ENCODE measurements at places on chromosomes 7 and 10.

DNA sequence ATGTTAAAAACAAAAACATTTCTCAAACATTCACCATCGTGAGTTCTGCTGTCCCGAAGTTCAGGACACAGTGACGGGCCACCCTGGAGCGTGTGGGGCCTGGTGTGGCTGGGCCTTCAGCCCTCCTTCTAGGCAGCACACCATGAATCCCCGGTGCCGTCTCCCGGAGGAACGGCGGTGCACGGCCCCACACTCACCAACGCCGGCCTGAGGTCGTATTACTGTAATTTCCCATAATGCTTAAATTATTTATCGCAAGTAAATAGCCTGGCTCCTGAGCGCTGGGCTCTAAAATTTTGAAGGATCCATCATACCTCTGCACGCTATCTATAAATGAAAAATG, 1.4 kb downstream of the STK32C start:
- no peak for DNase-seq

- DNase-seq: no peak
Observed at GRCh38 chr10:25748509-25748908, 185.5 kb upstream of the MYO3A start.

GRCh38 chr10:88038268-88038667, 174.8 kb downstream of the PTEN start:
- no peak for DNase-seq

- no peak for DNase-seq
Observed at GRCh38 chr10:109774121-109774440, 149.2 kb downstream of the XPNPEP1 start.

- no peak for DNase-seq
Observed at GRCh38 chr10:35577926-35578617, 27.1 kb upstream of the GJD4 start.

GRCh38 chr10:13629116-13629515, 42.4 kb downstream of the PRPF18 start:
- no peak for DNase-seq

DNA sequence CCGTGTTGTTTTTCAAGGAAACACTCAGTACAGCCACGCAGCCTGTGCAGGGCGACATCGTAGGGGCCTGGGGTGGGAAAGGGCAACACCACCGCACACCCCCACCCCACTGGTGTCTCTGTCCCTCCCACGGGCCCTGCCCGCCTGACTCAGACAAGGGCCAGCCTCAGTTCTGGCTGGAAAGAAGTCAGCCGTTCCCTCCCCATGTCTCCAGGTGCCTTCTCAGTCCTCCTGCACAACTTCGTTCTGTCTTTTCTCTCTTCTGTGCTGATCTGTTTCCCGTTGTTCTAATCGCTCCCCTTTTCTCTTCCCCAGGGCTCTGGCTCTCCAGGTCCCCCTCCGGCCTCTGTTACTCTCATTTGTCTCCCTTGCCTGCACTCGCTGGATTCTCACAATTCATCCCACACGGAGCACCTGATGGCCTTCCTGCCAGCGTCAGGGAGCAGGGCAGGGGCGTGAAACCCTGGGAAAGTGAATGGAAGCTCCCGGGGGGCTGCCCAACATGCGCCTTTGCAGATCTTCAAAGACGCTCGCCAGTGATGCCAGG, 97.7 kb downstream of the WDR37 start:
- DNase-seq: no peak

DNA sequence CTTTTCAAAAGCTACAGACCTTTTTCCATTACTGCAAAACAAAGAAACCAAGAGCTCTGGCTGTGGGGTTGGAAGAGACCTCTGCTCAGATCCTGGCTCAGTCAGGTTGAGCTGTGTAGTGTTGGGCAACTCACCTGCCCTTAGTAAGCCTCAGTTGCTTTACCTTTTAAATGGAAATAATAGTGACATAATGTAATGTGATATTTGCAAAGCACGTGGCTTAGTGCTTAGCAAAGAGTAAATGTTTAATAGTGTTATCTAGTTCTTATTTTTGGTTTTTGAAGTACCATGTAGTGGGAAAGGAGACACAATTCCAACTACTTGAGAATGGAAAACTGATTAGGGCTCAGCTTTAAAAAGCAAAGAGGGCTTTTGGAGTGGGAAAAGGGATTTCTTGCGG, 100.2 kb downstream of the SVIL start:
- DNase-seq: no peak

DNA sequence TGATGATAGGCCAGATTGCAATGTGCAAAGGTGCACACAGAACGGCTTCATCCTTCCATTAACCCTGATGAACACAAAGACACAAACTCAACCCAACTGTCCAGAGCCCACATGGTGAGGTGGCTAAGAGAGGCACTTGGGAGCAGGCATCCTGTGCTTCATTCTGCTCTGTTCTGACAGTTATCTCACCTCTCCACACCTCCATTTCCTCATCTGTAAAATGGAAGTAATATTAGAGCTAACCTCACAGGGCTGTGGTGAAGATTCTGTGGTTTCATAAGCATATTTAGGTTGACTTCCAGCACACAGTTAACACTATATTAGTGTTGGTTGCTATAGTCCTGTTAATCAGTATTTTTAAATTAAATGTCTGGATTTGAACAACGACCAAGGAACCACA, 126.3 kb downstream of the TAX1BP1 start:
- DNase-seq: no peak

DNA sequence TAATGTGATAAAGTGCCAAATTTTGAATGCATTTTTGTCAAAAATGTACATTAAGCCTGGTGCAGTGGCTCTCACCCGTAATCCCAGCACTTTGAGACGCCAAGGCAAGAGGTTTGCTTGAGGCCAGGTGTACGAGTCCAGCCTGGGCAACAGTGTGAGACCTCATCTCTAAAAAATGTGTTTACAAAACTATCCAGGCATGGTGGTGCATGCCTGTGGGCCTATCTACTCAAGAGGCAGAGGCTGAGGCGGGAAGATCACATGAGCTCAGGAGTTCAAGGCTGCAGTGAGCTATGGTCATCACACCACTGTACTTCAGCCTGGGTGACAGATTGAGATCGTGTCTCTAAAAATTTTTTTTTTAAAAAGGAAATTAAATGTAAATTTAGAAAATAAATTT, 18.5 kb upstream of the MGMT start:
- no peak for DNase-seq

GRCh38 chr10:51699145-51699474, 285 bp downstream of the CSTF2T start:
- no peak for DNase-seq

- DNase-seq: peak; percentile 84
Observed at GRCh38 chr10:110221721-110222261, 14.4 kb downstream of the MXI1 start.

DNA sequence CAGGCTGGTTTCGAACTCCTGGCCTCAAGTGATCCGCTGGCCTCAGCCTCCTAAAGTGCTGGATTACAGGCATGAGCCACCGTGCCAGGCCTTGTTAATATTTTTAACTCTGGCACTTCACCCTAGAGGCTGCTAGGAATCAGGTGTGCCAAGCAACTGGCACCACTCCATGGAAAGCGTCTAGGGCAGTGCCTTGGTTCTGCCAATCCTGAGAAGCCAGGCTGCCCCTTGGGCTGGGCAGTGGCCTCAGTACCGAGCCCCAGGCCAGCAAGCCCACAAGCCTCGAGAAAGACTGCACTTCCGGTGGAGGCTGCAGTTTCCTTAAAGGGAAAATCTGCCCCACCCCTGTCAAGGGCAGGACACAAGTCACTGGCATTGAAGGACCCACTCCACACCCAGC, 11.3 kb downstream of the ALKBH4 start:
- no peak for DNase-seq

DNA sequence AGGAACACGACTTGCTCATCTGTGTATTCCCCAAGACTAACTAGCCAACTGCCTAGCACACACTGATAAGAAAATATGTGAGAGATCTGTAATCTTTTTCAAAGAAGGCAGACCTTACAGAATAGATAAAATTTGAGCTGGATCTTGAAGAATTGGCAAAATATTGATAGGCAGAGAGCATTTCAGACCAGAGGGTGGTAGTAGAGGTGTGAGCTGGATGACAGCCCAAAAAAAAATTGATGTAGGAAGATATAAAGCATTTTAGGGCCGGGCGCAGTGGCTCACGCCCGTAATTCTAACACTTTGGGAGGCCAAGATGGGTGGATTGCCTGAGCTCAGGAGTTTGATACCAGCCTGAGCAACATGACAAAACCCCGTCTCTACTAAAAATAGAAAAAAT, 1.2 kb upstream of the ZNF746 start:
- no peak for DNase-seq

DNA sequence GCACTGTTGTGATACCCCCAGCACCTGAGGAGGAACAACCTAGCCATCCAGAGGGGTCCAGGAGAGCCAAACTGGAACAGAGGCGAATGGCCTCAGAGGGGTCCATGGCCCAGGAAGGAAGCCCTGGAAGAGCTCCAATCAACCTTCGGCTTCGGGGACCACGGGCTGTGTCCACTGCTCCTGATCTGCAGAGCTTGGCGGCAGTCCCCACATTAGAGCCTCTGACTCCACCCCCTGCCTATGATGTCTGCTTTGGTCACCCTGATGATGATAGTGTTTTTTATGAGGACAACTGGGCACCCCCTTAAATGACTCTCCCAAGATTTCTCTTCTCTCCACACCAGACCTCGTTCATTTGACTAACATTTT, 1.6 kb upstream of the CASP2 start:
- DNase-seq: no peak

- no peak for DNase-seq
Observed at GRCh38 chr7:141014125-141014523, 628 bp downstream of the MRPS33 start.

- no peak for DNase-seq
Observed at GRCh38 chr7:35988818-35989217, 164.2 kb upstream of the EEPD1 start.

DNA sequence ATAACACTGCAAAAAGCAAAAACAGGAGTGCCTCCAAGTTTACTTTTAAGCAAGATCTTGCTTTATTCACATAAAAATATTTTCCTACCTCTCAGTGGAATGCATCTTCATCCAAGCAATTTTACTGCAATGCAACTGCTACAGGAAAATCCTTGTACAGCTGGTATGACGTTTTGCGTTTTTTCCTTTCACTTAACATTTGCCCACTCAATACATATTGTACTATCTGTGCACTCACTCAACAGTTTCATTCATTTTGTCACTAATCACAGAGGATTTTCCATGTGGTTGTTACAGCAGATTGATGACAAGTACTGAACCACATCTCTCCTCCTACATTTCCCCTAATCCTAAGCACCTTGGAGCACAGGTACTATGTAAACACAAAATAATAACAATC, 222.0 kb upstream of the IMMP2L start:
- DNase-seq: no peak

- DNase-seq: no peak
Observed at GRCh38 chr10:113485736-113486135, 67.1 kb upstream of the HABP2 start.
